ENCODE measurements at places on chromosomes 16 and 17.

DNA sequence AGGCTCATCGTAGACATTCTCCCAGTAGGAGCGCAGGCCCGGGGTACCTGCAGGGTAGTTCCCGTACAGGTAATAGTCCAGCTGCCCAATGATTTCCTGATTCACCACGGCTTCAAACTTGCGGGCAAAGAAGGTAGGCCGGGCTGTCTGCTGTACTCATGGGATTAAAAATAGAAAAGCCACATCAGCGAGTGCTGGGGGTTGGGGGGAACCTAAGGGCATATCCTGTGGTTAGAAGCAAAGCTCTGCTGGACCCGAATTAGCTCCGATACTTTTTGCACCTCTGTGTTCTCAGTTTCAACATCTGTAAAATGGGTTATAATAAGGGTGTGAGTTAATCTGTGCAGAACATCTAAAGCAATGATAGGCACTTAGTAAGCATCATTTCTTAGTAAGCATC, 336.2 kb downstream of the XYLT1 start:
- DNase-seq = no peak

- DNase-seq = no peak
These were observed 32.5 kb downstream of the ADCY7 start for GRCh38 chr16:50298591-50299507.

GRCh38 chr16:56389554-56389953, 35.8 kb downstream of the AMFR start:
- no peak for DNase-seq

DNA sequence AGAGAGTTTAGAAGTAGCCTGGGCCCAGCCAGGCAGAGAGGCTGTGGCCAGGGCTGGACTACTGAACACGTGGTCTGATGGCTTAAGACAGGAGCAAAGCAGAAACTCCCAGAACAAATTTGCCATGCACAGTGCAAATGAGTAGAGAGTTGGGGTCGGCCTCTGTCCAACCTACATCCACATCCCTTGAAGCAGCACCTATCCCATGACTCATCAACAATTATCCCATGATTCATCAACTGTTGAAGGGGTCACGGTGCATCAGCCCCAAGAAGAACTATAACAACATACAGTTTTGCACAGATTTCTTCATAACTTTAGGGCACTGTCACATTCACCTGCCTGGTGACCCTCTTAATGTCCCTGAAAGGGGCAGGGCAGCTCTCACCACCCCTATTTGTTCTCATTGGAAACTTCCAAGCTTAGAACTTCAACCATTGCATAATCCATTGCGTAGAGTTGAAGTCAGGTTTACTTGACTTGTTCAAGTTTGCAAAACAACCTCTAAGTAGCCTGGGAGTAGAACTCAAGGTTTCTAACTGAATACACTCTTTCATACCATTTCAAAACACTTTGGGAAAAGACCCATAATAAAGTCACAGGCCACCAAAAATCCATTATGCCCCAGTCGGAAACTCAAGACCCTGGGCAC, 235.2 kb upstream of the CDH5 start:
- no peak for DNase-seq

GRCh38 chr16:4801962-4802658, at the start of gene ROGDI:
Gene ROGDI, minus strand, starts transcription at chr16:4802633. Its CDS starts 62 bp downstream, at chr16:4802571.
- DNase-seq = peak; percentile 72

DNA sequence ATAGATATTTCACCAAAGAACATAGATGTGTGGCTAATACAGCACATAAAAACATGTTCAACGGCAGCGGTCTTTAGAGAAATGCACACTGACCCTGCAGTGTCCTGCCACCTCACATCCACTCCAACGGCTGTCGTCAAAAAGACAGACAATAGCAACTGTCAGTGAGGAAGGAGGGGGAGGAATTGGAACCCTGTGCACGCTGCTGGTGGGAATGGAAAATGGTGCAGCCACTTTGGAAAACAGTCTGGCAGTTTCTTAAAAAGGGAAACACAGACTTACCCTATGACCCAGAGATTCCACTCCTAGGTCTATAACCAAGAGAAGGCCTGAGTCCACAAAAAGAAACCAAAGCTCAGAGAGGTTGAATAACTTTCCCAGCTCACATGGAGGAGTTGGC, 7.7 kb downstream of the CEP295NL start:
- DNase-seq = no peak

GRCh38 chr17:74599448-74599939, 7.4 kb upstream of the CD300LD start:
- no peak for DNase-seq

DNA sequence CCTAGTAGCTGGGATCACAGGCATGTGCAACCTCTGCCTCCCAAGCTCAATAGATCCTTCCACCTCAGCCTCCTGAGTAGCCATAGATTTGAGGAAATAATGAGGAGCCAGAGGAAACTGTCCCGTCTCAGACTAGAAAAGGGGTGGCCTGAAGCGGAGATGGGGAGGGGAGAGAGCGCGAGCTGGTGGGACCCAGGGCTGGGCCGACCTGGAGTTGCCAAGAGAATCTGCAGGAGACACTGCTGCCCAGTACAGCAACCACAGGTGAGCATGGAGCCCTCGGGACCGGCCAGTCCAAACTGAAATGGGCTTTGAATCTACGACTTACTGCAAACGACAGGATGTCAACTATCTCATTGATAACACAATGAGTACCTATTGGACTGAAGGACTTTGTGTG, 24.3 kb downstream of the CD300A start:
- no peak for DNase-seq

DNA sequence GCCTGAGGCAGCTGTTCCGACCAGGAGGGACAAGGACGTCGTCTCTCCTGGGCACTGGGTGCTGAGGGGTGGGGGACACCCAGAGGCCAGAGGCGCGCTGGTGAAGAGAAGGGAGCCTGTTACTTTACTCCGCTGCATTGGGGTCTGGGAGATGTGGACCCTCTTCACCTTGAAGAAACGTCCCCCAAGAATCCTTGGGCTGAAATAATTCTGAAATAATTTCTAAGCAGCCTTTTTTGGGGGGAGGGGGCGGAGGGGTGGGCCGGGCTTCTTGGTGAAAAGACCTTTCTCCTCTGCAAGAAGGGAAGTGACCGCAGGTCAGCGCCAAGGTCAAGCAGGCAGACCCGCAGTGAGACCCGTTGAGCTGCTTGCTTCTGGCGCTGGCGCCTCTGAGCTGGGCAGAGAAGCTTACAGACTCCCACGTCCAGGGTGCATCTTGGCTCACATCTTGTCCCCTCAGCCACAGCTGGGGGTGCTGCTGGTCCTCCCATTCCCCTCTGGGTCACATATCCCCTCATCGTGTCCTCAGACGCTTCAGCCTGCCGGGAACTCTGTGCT, 1.1 kb downstream of the SYT17 start:
- no peak for DNase-seq

DNA sequence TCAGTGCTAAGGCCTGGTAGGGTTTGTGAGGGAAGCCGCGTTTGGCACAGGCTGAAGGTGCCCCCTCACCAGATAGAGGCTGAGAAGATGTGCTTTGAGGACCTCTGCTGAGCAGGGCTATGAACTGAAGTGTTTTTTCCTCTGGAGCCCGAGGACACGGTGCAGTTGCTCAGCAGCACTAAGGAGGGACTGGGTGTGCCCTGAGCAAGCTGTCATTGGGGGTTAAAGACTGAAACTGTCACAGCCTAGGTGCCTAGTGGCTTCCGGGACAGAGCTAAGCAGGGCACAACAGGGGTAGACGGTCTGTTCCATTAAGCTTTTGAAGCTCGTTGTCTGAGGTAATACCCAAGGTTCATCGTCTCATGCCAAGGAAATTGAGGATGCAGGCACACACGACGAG, 24.8 kb upstream of the ASGR2 start:
- DNase-seq = no peak

- no peak for DNase-seq
These were observed 143.6 kb downstream of the COPRS start for GRCh38 chr17:31715446-31715845.

GRCh38 chr16:12272264-12272663, 295.7 kb downstream of the SNX29 start:
- DNase-seq = no peak

- no peak for DNase-seq
These were observed 39.8 kb upstream of the MYLK3 start for GRCh38 chr16:46787909-46788308.

DNA sequence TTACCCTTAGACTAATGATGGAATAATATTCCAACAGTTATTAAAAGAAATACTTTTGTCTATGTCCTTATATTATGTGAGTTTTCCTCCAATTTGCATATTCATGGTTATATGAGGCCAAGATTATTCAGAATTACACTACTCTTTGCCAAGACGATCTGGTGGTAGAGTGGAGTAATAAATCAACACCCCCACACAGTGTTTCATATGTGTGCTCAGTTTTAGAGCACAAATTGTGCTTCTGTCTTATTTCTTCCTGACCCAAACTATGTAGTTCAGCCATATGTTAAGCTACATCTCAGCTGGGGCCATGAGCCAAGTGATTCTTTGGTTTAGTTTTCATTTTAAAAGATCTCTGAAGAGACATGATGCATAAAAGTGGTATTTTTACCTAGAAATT, 26.9 kb upstream of the PPM1E start:
- no peak for DNase-seq

- no peak for DNase-seq
These were observed 206.1 kb downstream of the CDH13 start for GRCh38 chr16:82832821-82833220.

- DNase-seq = no peak
These were observed 403 bp upstream of the KRTAP3-1 start for GRCh38 chr17:41009301-41009760.

- no peak for DNase-seq
These were observed 130.1 kb downstream of the PRKCA start for GRCh38 chr17:66432411-66432957.

- DNase-seq = no peak
These were observed 12.1 kb upstream of the P2RX1 start for GRCh38 chr17:3928406-3928805.

DNA sequence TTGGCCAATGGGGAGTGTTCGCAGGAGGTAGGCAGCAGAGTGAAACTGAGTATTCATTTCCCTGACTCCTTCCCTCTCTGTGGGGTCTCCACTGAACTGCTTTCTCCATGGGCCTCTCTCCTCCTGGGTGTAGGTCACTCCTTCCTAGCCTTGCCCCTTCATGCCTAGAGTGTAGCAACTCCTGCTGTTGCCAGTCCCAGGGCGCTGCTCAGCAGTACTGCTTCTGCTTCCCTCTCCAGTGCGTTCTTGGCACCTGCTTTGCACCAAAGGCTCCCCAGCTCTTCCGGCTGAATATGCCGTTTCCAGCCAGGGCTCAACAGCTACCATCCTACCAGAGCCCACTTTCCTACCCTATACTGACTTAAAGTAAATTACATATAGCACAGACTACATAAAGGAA, 92.2 kb downstream of the MAF start:
- no peak for DNase-seq

- no peak for DNase-seq
These were observed 35.5 kb upstream of the CDC42EP4 start for GRCh38 chr17:73347351-73347750.

- DNase-seq = peak; percentile 85
These were observed 7.5 kb downstream of the EIF1 start for GRCh38 chr17:41695954-41696757.

GRCh38 chr17:45129426-45129939, 2.8 kb downstream of the PLCD3 start:
- DNase-seq = no peak

DNA sequence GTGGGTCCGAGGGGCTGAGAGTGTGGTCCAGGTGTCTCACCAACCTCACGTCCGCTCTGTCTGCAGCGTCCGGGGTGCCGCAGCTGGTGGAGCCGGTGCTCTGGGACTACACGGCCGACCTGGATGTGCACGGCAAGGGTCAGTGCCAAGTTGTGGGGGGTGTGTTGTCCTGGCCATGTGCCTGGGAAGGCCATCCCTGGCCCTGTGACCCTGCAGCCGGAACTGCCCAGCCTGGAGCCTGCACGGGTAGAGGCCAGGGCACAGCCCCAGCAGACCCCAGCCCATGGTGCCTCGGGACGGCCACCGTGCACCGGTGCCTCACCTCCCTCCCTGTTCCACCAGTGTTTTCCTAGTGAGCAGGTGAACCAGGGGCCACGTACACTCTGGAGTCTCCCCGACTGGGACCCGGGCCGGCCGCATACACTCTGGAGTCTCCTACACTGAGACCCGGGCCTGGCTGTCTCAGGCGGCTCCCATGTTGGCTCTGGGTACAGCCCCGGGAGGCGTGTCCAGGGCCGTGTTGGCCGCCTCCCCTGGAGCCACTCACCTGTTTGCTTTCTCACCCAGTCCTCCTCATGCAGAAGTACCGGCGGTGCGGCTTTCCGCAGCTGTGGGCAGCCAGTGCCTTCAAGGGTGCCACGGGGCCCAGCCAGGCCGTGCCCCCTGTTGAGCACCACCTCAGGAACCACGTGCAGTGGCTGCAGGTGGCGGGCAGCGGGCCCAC, 13.8 kb downstream of the CYBC1 start:
- no peak for DNase-seq

- DNase-seq = no peak
These were observed 18.5 kb upstream of the PITPNA start for GRCh38 chr17:1580979-1581676.

DNA sequence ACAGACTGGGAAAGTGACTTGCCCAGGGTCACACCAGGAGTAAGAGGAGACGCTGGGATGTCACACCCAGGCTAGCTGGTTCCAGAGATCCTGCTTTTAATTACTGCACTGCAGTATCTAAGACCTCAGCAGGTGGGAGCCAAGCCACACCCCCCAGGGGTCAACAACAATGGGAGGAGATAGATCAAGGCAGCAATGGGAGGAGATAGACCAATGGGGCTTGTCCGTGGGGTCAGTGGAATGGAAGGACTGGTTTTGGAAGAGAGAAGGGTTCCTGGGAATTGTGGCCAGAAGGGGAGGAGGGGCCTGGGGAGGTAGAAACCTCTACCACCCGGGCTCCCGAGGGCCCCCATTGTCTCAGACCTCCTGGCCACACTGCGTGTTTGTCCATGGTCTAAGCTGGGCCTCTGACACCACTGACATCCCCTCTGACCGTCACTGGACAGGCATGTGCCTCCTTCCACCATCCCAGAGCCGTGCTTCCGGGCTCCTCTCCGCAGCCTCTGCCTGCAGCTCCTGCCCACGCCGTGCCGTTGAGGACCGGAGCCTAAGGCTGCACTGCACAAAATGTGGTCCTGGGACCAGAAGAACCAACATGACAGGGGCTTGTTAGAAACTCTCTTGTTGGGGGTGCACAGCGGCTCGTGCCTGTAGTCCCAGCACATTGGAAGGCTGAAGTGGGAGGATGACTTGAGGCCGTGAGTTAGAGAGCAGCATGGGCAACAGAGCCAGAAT, 69.8 kb upstream of the RPH3AL start:
- DNase-seq = no peak

GRCh38 chr16:17951378-17951777, 385.2 kb downstream of the NPIPA8 start:
- DNase-seq = no peak

DNA sequence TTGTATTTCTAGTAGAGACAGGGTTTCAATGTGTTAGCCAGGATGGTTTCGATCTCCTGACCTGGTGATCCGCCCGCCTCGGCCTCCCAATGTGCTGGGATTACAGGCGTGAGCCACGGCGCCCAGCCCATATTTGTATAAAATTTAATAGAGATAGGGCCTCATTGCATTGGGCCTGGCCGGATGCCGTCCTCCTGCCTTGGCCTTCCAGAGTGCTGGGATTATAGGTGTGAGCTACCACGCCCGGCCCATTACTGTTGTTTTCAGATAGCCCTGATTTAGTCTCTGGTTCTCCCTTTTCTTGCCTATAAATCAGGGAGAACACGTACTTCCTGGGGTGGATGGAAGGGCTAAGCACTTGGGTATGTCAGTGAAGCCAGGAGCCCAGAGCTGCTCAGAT, 3.5 kb downstream of the DEF8 start:
- DNase-seq = no peak
